ENCODE measurements at places on chromosomes 13 and 19. TPM values are rescaled to one million over a fixed set of nuclear protein-coding genes. Genes with fewer than 3 reads are reported as not detected.

GRCh38 chr19:13639342-13639929 lies 124.9 kb upstream of the MRI1 start:
- DNase-seq, result no peak

CPT1C gene
- total RNA-seq, result 11.5 TPM

DNA sequence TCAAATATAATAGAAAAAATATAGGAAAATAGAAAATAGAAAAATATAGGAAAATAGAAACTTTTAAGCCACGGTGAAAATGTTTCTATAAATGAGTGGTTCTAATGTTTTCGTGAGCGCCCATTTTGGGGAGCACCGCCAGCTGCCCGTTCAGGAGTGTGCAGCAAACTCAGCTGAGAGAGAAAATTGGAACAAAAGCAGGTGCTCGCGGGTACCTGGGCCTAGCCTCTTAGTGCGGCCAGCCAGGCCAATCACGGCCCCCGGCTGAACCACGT lies 204 bp upstream of the PDX1 start:
- DNase-seq, result no peak

GRCh38 chr13:114049026-114049425 lies 75.2 kb upstream of the C13orf46 start:
- no peak for DNase-seq

DNA sequence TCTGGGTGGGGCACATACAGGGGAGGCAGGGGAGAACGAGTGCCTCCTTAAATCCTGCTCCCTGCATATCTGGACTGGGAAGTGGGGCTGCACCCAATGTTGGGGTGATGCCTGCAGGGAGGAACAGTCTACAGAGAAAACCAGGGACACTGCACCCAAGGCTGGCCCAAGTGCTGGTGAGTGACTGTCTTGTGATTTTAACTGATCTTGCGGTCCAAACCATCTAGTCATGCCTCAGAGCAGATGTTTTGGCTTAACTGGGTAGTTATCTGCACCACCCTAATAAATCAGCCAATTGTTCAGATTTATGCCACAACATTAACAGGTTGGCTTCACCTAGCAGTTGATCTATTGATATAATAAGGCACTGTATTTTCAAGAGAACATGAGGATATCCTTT lies 219.2 kb upstream of the IRS2 start:
- DNase-seq, result no peak

ARL11 gene
- not detected for total RNA-seq

- DNase-seq, result no peak
These were observed 105.1 kb downstream of the UQCRFS1 start for GRCh38 chr19:29107831-29108230.

USF2 gene
- total RNA-seq, result 103 TPM

C19orf44 gene
- total RNA-seq, result 5.2 TPM

GRCh38 chr13:61142506-61142905 lies 273.1 kb downstream of the PCDH20 start:
- DNase-seq, result peak; percentile 39

KLK8 gene
- not detected for total RNA-seq

GRCh38 chr19:38653028-38653571 lies 5.7 kb downstream of the ACTN4 start:
- no peak for DNase-seq

CCL25 gene
- not detected for total RNA-seq

- no peak for DNase-seq
These were observed 418 bp upstream of the ZNF709 start for GRCh38 chr19:12485052-12485416.

- peak; percentile 16 for DNase-seq
These were observed at the start of gene KCTD15 for GRCh38 chr19:33796164-33796875. KCTD15 (plus strand) TSS chr19:33796870; CDS start chr19:33800455, 3,585 bp downstream.
